Pancreas (tissue), 10 donors: ENCODE measurements at places on chromosomes 1 and 21. TPM values are rescaled to one million over a fixed set of nuclear protein-coding genes. Genes with fewer than 3 reads are reported as not detected.

SERPINC1 gene
- not detected for polyA plus RNA-seq

MAD2L2 gene
- 27.0 TPM for polyA plus RNA-seq

BCAR3 gene
- polyA plus RNA-seq, result 2.6 TPM

NPPB gene
- polyA plus RNA-seq, result 1.6 TPM

TMEM51 gene
- polyA plus RNA-seq, result 18.2 TPM

LIN28A gene
- polyA plus RNA-seq, result not detected

AMY1A gene
- polyA plus RNA-seq, result not detected
